ENCODE measurements at places on chromosomes 13 and 19. TPM values are rescaled to one million over a fixed set of nuclear protein-coding genes. Genes with fewer than 3 reads are reported as not detected.

The TEX101 gene
- total RNA-seq: not detected

The REEP6 gene
- total RNA-seq: 0.58 TPM

The MIPEP gene
- total RNA-seq: 10.7 TPM

The GRK1 gene
- total RNA-seq: 0.22 TPM

The FCAR gene
- not detected for total RNA-seq

The CD209 gene
- total RNA-seq: 3.8 TPM

The NLRP11 gene
- total RNA-seq: not detected

The PRTN3 gene
- 0.44 TPM for total RNA-seq

The KLHL26 gene
- total RNA-seq: 2.0 TPM

The FCER2 gene
- 0.44 TPM for total RNA-seq

The ZNF253 gene
- 15.5 TPM for total RNA-seq

The RAB20 gene
- 3.9 TPM for total RNA-seq

The CD320 gene
- total RNA-seq: 18.7 TPM

The FUT2 gene
- not detected for total RNA-seq
